ENCODE measurements at places on chromosomes 4 and X.

GRCh38 chr4:89661173-89661899, 175.6 kb downstream of the SNCA start:
- DNase-seq, result no peak

DNA sequence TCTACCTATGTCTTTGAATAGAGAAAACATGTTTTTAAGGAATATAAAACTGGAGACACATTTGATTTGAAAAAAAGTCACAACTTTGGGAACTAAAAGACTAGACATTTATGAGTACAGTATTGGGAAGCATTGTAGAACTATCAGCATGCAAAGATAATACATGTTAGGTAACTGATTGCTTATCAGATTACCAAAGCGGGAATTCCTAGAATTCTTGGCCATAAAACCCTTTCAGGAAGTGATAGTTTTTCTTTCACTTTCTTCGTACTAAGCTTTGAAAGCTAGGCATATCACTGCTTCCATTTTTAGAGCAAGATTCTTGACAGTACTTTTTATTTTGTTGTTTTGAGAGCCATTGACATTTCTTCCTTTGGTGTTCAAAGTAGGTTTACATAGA, 646.6 kb upstream of the PITX2 start:
- DNase-seq, result no peak

GRCh38 chrX:47311932-47312774, 58.2 kb upstream of the ZNF157 start:
- peak; percentile 60 for DNase-seq

- no peak for DNase-seq
These were observed 3.2 kb downstream of the SPP1 start for GRCh38 chr4:87978681-87979080.

DNA sequence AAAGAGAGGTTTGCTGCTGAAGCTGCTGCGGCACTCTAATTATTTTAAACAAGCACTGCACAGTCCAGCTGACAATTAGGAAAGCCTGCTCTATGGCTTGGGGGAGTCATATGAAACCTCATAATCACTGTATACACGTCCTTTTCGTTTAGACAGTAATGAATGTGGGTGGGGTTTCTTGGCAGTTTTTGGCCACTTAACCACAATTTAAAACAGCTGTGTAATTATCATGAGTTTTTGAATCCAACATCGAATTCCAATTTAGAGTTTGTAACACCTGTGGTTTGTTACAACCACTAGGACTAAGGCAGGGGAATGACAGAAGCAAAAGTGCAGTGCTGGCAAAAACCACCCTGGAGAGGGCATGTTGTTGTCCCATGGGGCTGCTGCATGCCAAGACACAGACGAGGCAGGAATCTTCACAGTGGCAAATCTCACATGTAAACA, 99.5 kb downstream of the CXXC4 start:
- no peak for DNase-seq

- DNase-seq, result no peak
These were observed 13.3 kb upstream of the PSAPL1 start for GRCh38 chr4:7448036-7448435.

DNA sequence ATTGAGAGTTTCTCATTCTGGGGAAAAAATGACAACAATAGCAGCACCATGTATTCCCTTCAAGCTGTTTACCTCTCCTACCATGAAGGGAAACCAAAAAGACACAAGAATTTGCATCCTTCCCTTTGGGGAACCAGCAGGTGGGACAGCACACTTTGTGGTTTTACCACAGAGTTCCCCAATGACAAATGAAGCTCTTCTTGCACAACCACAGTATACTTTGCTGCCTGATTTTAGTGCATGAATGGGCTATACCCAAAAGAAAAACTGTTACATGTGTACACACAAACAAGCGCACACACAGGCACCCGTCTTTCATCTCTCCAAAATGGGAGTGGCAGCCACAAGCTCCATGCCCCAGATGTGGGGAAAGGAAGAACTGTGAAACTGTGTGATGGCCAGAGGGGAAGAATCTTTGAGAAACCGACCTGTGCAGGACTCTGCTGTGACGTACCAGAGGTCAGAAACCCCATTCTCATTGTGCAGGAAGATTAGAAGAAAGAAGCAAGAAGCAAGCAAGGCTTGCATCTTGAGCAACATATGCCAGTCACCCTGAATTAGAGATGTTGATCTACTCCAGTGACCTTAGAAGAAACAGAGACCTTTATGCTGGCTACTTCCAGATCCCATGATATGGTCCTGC, 2.7 kb upstream of the MAML3 start:
- no peak for DNase-seq

DNA sequence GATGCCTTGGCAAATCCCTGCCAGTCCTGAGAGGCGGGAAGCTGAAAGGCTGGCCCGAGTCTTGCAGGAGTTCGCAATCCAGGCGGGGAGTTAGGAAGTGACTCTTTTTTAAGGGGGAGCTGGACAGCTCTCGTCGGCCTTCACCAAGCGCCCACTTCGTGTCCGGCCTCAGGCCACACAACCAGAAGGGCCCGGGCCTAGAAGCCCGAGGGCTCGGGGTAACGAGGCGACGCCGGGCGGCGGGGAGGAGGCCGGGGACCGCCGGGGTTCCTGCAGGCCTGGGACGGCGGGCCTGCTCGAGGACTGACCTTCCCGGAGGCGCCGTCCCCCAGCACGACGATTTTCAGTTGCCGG, 395 bp downstream of the RAB28 start:
- no peak for DNase-seq

DNA sequence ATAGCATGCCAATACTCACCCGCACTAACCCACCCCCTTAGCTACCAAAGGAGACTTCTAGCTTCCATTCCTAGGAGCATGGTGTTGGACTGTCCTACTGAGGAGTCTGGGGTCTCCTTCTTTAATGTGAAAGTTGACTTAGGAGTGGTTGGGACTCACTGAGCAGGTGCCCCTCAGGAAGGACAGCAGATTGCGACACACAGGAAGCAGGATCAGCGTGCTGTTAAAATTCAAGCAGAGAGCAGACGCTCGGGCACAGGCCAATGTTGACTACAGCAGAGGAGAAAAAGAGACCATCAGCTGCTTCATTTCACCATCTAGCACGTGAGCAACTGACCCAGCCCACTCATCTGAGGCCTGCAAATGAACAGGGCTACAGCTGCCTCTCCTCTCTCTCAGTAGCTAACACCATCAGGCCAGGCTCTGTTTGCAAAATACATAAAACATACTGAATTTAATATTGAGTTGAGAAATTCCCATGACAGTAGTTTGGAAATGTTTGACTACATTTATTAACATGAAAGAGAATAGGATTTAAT, 10.8 kb downstream of the NOX1 start:
- no peak for DNase-seq

DNA sequence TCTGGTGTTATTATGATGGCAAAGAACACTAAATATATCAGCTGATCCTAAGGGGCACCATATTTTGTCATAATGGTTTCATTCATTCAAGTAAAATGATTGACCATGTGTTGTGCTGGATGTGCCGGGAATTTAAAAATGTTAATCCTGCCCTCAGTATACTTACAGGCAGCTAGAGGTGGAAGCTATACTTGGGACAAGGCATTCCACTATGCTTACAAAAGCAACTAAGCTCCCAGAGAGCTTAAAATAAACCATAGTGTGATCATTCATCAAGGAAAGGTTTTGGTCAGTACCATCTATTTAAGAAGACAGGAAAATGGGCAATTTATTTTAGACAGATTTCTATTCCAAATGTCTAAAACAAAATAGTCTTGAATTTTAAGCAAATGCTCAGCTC, 46.4 kb downstream of the NR3C2 start:
- no peak for DNase-seq

GRCh38 chrX:114973013-114973412, 44.4 kb downstream of the IL13RA2 start:
- DNase-seq, result no peak

DNA sequence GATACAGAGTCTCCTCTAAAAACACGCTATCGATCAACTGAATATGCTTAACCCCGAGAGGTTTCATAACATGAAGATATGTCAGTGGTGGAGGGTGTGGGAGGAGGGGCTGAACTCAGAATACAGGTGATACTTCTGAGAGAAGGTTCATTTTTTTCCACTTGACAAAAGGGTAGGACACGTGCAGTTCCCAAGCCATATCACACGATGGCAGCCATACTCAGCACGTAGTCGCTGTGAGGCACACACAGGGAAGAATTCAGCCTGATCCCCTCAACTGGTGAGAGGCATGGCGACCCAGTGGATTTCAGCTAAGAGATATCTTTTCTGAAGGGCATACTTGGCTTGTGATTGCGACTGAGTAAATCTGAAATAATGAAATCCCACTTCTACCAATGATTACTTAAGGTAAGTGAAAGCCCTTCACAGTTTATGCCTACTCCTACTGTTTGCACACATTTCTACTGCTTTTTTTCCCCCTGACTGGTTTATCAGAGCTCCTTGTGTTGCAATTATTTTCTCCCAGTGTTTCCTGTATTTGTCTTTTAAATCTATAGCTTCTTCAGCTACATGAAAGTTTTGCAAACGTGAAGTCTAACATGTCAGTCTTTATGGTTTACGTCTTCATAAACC, 133.1 kb downstream of the CORIN start:
- DNase-seq, result peak; percentile 22

- no peak for DNase-seq
These were observed 13.3 kb upstream of the MAD2L1 start for GRCh38 chr4:120079839-120080520.

DNA sequence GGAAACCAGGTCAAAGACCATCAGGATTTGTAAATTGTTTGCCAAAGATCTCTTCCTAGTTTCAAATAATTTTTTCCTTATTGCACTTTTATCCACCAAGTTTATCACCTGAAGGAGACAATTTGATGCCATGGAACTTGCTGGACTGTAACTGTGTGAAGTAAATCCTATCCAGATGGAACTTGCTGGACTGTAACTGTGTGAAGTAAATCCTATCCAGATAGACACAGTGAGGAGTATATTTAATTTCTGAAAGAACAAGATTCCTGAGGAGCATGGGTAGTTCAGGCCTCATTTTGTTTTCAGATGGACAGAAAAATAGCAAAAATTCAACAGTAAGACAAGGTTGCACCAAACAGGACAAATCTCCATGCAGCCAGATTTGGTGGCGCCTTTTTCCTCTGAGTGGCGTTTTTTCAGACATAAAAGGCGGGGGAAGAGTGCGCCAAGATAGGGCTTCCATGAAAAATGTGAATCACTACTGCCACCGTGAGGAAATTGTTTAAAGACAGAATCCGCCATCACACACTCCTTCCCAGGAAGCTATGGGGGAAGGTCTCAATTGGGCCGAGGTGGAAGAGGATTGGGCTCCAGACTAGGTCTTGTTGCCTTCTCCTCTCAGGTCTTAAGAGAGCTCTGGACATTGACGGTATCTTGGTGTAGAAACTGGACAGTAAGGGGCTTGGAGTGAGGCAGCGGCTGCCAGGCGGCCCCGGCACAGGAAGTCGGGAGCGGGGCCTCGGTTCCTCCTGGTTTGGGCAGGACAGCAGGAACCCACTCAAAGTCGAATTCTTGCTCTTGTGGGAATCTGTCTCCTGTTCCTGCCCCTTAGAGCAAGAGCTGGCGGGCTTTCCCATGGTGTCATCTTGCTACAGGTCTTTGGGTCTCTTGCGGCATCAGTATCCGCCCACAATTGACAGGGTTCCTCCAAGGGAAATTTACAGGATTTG, 234.7 kb downstream of the OR13H1 start:
- no peak for DNase-seq

- DNase-seq, result no peak
These were observed 459.6 kb downstream of the AFF2 start for GRCh38 chrX:148960060-148960459.

DNA sequence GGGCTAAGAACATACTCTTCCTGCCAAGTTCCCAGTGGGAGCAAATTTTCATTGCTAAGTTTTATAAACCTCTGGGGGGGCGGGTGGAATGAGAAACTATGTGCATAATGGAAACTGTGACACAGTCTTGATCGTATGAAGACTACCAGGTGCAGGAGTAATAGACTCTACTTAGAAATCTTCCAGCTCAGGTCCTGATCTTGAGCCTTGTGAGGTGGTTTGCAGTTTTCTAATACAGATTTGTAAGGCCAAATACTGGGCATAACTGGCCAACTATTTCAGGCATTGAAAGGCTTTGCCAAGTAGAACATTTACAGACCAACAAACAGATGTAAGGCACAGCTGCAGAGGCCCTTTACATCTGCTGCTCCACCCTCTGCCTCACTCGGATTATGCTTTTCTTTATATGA, 89.7 kb upstream of the CBR4 start:
- peak; percentile 28 for DNase-seq

GRCh38 chr4:185510806-185511205, 24.5 kb downstream of the PDLIM3 start:
- no peak for DNase-seq

DNA sequence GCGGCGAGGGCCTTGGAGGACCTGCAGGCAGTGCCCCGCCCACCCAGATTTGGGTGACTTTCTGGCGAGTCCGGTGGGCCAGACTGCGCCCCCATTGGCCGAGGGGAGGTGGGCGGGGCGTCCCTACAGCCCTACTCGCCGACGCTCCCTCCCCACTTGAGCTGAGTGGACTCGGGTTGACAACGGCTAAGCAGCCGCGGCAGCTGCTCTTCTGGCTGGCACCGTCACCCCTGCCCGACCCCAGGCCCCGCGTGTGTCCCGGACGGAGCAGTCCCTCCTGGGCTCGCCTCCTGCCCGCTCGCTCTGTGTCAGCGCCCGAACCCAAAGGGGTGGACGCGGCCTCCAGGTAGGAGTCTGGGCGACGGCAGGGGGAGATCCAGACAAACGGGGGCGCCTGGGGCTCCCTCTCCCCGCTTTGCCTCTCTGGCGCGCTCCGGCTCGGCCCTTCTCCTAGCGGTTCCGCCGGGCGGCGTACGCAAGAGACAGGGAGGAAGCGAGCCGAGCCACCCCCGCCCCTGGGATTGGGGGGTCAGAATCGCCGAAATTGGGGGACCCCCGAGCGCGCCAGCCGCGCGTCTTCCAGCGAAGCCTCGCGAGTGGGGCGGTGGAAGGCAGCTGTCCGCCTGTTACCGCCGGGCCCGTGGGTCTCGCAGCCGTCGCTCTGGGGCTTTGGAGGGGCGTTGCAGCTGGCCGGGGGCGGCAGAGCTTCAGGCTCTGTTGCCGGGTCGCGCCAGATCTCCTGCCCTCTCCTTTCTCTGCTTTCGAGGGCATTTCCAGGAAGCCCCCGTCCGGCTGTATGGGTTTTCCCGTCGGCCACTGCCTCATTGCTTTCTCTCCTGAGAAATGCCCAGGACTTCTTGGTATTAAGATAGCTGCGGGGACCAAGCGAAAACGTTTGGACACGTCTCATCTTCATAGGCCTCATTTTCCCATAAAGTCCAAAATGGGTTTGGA, 46.3 kb downstream of the STARD8 start:
- DNase-seq, result peak; percentile 56
